Left lung (tissue), 14 donors: ENCODE measurements at places on chromosomes 2 and 18. TPM values are rescaled to one million over a fixed set of nuclear protein-coding genes. Genes with fewer than 3 reads are reported as not detected.

DNA sequence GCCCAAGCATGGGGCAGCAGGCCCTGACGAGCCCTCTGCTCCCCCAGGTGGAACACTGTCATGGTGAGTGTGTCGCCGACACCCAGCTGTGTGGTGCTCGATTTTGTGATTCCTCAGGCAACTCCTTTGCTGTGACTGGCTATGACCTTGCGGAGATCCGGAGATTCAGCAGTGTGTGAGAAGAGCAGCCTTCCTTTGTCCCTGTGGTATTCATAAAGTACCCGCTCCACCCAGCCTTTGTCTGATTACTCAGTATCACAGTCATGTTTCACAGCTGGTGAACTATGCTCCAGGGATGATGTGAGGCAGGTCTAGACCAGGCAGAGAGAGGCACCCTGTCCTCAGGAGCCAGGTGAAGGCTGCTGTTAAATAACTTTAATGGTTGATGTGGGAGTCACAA, 4.0 kb downstream of the WDR54 start:
- DNase-seq, result no peak

DNA sequence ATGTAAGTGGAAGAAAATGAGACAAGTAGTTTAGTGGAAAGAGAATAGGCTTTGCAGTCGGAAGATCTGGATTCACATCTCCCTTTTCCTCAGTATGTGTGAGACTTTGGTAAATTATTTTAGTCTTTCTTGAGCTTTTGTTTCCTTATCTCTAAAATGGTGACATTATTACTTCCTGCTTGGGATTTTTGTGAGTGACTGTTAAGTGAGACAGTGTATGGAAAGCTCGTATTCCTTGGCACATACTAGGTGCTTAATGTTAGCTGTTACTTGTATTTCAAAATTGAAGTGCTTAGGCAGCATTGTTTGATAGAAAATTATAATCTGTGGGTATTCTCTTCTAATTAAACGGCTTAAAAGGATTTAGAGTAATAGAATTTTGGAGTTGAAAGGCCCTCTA, 2.0 kb downstream of the ZNF638 start:
- no peak for DNase-seq

DNA sequence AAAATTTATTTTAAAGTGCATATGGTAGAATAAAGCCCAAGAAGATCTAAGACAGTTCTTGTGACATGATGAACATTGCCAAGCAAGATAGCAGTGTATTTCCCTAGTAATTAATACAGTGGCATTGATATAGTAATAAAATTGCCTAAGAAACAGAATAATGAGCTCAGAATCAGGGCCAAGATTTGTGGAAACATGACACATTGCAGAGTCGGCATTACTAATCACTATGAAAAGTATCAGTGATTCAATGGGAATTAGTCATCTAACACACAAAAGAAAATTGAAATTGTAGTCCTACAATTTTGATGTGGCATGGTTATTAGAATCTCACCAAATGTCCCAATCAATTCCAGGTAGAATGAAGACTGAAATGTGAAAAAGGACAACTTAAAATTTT, 243.0 kb upstream of the CYRIA start:
- DNase-seq, result no peak

GRCh38 chr2:100921685-100922161, 80.4 kb upstream of the RPL31 start:
- DNase-seq, result no peak

- peak; percentile 56 for DNase-seq
Measured at GRCh38 chr2:60549928-60550177, 3.6 kb downstream of the BCL11A start.

Gene ADD2
- total RNA-seq, result 12.2 TPM

GRCh38 chr2:8999102-8999446, 4.4 kb downstream of the MBOAT2 start:
- DNase-seq, result no peak

Gene ATG9A
- 53.6 TPM for total RNA-seq

GRCh38 chr2:19442731-19443130, 84.3 kb upstream of the OSR1 start:
- DNase-seq, result no peak

- no peak for DNase-seq
Measured at GRCh38 chr2:85011098-85011497, 40.1 kb downstream of the KCMF1 start.

DNA sequence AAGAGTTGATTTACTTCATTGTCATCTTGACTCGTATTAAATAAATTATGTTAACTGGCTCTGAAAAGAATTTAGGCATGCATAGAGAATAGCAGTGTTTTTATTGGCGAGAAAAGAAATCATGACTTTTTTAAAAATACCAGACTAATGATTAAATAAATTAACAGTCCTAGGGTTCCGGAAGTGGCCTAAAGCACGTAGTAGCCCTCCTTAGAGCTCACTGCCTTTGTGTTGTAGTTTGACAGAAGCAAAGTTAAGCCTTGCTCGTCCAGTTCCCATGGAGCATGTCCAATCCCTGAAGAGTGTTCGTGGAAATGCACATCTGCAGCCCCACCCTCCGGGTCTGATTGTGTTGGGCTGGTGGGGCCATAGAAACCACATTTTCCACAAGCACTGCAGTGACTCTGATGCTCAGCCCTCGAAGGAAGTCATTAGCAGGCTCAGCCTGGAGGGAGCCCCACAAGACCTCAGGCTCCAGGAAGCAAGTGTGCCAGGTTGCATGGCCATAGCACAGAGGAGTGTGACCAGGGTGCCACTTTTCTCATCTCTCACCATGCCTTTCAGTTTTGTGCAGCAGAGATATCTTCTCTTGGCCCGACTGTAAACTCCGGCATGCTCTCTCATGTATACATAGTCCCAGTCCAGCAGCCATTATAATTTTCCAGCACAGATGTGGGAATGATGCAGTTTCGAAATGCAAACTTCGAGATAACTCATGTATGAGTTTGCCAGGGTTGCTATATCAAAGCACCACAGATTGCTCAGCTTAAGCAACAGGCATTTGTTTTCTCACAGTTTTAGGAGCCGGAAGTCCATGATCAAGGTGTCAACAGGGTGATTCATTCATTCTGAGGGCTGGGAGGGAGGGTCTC, 188.6 kb upstream of the SH3BP4 start:
- no peak for DNase-seq

- DNase-seq, result no peak
Measured at GRCh38 chr18:48754993-48755473, 195.7 kb downstream of the SMAD7 start.

Gene KCNE4
- 5.9 TPM for total RNA-seq

DNA sequence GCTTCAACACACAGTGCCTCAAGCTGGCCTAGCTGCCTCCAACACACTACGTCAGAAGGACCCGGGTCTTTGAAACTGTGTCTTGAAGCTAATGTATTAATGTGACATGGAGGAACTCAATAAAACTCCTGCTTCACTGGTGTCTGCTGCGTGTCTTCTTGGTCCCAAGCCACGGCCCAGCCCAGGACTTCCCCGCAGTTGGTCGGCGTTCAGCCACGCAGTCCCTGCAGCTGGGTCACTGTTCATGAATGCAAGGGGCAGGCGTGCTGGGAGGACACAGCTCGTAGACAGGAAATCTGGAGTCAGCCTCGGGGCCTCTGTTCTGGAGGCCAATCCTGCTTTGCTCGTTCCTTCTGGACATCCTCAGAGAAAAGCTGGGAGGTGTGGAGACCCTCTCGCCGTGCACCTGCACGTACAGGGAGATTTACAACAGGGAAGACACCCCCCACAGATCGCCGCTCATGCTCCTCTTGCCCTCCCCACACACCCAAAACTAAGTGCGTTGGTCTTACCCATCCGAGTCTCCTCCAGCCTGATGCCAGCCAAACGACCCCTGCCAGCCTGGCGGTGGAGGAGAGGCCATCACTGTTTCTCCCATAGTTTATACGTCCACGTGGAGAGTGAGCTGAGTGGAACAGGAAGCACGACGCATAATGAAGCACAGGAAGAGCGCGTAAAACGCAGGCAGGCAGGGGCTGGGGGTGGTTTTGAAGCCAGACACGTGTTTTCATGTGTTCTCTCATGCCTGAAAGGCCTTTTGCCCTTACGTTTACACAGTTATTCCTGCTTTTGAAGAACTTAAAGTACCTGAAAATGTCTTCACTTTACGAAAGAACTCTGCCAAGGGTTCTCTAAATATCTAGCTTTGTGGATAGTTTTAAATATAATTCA, 39.7 kb downstream of the ADI1 start:
- DNase-seq, result no peak

Gene NYAP2
- 1.0 TPM for total RNA-seq

GRCh38 chr2:202149155-202149762, 76.2 kb downstream of the KIAA2012 start:
- no peak for DNase-seq

- DNase-seq, result no peak
Measured at GRCh38 chr2:116776556-116776955, 1037.9 kb upstream of the DDX18 start.

DNA sequence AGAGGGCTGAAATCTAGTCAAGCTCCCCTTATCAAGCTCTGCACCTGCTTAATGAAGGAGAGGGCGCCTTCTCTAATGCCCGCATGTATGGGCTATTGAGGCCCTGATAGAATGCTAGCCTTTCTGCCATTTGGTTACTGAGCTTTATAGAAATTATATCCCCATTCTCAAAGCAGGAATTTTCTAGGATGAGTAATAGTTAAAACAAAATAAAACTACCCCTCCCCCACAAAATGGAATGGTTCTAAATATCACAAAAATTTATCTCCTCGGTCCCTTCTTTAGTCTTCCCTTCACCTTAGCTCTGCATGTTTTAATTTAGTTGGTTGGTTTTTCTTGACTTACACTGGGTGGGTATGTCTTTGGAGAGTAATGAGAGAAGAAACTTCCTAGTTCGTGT, 37.7 kb downstream of the CD28 start:
- DNase-seq, result no peak

Gene CREB1
- 62.3 TPM for total RNA-seq

DNA sequence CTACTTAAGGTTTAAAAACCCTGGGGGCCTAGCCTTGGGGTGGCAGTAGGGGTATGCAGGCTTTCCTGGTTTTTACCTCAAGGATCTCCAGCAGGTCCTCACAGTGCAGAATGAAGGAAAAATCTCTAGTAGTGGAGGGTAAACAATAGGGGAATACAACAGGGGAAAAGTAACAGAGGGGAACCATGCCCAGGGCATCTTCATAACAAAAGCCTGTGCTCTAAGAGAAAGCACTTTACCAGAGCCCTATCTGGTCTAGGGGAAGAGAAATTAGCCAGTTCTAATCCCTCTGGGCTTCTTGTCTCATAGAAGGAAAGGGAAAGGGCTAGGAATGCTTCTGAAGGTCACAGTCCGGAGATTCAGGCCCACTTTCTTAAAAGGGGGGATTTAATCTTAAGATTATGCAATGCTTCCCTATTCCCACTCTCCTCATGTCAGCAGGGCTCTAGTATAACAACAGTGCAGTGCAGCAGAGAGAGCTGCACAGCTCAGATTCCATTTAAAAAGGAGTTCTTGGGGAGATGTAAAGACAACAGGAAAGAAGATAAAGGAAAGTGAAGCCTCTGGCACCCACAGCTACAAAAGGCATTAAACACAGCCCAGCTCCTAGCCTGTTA, 149.0 kb upstream of the CYP1B1 start:
- no peak for DNase-seq

Gene ALK
- 0.65 TPM for total RNA-seq
